Pulmonary artery endothelial cell (primary cell): ENCODE measurements at places on chromosomes 1 and 21. TPM values are rescaled to one million over a fixed set of nuclear protein-coding genes. Genes with fewer than 3 reads are reported as not detected.
A peak's percentile ranks its signal among the peaks of the same experiment; 100 is the strongest.

DNA sequence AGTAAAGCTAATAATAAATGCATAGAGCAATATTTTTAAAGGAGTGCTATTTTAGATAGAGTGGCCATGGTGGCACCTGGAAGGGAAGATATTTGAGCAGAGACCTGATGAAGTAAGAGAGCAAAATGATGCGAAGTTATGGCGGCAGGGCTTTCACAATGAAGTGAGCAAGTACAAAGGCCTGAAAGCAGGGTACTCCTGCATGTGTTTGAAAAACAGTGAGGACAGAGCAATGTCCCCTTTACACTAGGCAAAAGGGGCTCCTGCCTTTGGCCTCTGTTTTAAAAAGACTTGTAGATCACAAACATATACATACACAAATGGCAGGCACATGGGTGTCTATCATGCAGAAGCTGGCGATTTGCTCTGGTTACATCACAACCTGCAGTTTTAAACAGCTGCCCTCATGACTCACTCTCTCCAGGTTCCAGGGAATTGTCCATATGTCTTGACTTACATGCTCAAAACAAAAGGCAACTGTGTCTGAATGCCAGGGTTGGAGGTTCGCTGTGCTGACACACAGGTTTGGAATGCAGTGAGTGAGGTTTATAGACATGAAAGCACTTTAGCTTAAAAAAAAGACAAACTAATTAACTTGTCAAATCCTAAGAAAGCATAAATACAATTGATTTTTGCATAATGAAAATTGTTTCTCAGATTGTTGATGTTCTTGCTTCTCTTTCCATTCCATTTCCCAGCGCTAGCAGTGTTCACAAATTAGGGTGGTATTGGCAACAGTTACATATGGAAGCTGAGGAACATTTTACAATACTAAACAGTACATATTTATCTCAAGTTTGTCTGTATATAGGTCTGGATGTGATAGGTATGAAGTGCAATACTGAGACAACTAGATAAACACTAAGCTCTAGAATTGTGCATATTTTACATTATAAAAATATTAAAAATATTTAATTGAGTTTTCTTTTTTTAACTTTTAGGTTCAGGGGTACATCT is 313.9 kb downstream of the BARHL2 start:
- peak; percentile 95 for DNase-seq

GRCh38 chr1:18464665-18465050 is 16.1 kb upstream of the KLHDC7A start:
- no peak for DNase-seq

DNA sequence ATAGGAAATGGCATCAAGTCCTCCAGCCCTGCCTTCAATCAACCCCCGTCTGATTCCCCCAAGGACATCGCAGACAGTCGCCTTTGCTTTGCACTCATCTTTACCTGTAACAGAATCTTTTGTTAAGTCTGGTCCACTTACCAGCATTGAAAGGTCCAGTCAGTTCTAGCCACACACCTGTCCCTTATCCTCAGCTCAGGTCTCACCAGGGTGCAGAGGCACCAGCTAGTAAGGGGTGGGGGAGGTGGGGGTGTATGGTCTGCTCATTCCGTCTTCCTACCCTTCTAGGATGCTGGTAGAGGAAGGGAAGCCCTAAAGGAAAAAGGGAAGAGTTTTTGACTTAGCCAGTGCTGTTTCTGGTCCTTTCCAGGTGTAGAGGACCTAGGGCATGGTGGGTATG is 427.7 kb downstream of the MATN1 start:
- DNase-seq: no peak

FCRL4 gene
- total RNA-seq: not detected in 2 replicates

DNA sequence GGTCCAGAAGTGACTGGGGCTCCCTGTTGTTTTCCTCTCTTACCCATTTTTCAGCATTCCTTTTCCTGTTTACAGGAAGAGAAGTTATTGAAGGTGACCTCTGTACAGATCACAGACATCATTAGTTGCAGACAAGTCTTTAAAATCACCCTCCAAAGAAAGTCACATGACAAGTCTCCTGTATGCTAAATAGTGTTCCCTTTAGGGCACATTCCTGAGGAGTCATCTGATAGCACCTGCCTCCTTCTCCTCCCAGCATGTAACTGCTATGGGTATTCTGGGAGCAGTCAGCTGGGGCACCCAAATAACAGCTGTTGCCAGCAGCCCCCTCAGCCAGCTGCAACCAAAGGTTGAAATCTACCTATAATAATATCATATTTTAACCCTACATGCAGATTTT is 200.6 kb downstream of the PTGER3 start:
- no peak for DNase-seq

- no peak for DNase-seq
Measured at GRCh38 chr21:37273911-37274690, 7.0 kb upstream of the VPS26C start.

RXRG gene
- not detected in 2 replicates for total RNA-seq

- peak; percentile 60 for DNase-seq
Measured at GRCh38 chr1:11272832-11273594, at the start of gene UBIAD1. TSS of gene UBIAD1 (plus strand) at chr1:11273198. CDS start at chr1:11273532, 334 bp downstream.

DNA sequence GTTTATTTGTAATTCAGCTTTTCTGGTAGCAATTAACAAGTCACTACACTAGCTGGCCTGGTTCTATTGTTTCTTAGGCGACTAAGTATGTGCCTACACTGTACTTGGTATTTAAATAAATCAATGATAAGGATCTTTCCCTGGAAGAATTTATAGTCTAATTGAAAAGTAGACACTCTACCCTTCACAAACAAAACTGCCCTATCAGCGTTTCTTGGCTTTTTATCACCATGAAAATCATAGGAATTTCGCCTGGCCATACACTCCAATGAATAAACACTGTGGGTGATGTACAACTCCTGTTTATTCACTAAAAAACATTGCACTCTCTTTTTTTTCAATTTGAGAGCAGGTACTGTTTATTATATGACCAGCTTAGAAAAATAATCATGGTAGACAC is 702.9 kb upstream of the ADGRL2 start:
- no peak for DNase-seq

GRCh38 chr1:187655104-187655503 is 826.4 kb downstream of the PLA2G4A start:
- DNase-seq: peak; percentile 10

SLC1A7 gene
- total RNA-seq: not detected in 2 replicates

EIF4G3 gene
- total RNA-seq: 30.7 and 35.5 TPM in 2 replicates

- no peak for DNase-seq
Measured at GRCh38 chr1:162303004-162303344, 73.7 kb downstream of the SPATA46 start.

- no peak for DNase-seq
Measured at GRCh38 chr1:5111581-5111980, 457.2 kb downstream of the AJAP1 start.

GRCh38 chr1:107328087-107328486 is 187.2 kb downstream of the NTNG1 start:
- no peak for DNase-seq

DNA sequence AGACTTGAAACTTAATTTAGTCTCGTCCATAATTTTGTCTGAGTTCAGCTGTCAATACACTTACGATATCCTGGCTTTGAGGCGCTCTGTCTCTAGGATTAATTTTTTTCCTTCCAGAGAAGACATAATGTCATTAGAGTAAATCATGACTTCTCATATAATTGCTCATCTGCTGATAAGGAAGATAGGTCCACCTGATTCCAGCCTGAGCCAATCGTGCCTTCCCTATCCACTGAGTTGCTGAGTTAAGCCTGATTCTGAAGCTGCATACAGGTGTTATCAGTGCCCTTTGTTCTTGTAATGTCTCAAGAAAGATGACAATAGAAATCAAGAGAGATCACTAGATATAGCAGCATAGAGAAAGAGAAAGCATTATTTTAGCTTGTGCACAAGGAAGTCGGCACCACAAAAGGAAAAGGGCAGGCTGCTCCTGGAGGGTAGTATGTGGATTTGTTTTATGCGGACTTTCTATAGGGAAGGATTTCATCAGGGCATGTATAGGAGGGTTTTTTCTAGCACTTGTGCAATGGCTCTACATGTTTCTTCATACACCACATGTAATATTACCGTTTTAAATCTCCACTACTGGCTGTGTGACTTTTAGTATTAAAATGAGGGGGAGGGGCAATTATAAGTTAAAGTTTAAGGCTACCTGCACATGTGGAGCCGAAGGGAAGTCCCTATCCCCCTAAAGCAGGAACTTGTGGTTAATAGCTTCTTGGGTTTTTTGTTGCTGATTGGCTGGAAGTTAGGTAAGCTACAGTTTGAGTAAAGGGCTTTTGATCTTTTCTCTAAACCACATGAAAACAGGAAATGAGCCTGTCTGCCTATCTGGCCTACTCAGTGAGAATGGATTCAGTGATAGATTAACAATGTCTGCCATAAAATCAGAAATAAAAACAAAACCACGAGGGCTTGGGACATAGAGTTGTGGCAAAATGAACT is 133.4 kb downstream of the PLPPR5 start:
- no peak for DNase-seq

DNA sequence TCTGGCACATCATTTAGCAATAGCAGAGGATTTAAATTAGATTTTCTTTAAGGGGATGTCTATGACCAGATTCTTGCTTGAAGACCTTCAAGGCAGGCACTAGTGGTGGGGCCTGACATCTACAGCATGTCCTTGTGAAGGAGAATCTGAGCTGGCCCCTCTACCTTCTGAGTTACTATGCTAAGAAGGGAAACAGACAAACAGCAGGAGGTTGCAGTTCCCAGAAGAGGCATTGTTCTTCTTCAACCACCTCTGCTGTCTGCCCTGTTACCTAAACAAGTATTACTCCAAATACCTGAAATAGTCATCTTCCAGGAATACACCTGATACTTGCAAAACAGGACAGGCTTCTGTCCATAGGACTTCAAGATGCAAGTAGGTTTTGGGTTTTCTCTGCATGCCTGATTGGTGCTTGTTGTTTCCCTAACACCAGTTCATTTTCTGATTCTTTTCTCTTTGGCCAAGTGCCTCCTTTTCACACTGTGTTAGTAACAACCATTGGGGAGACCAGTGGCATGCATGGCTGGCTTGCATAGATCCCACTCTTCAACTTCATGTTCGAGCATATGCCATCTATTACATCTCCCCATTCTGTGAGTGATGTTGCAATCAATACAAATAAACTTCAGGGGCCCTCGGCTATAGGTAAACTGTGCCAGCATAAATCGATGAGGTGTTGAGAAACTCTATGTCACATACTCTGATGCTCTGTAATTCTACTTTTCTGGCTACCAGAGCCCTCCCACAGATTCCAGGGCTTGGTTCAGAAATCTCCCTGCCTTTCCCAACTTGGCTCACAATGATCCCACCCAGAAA is 93.0 kb upstream of the DUSP10 start:
- DNase-seq: no peak

PCAT6 gene
- total RNA-seq: 0.26 and 0.28 TPM in 2 replicates

- DNase-seq: no peak
Measured at GRCh38 chr1:193264313-193265065, 78.1 kb upstream of the B3GALT2 start.

DNA sequence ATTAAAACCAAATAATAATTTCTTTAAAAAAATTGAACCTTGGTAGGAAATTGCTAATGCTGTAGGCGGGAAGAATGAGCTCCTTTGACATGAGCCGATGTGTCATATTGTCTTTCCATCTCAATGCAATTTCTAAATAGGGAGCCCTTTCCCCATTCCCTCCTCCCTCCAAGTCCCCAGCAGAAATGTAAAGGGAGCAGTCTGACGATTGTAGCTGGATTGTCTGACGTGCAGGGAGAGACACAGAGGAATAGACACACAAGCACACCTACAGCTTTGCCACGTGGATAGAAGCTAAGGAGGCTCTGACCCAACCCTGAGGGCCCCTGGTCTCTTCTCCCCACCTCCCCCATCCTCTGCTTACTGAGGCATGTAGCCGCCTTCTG is 3.6 kb upstream of the SYT6 start:
- DNase-seq: no peak

PLEKHM2 gene
- total RNA-seq: 49.8 and 57.6 TPM in 2 replicates

- DNase-seq: no peak
Measured at GRCh38 chr21:34668803-34669148, at the start of gene CLIC6. TSS of gene CLIC6 (plus strand) at chr21:34668994. CDS start at chr21:34669389, 395 bp downstream.

DNA sequence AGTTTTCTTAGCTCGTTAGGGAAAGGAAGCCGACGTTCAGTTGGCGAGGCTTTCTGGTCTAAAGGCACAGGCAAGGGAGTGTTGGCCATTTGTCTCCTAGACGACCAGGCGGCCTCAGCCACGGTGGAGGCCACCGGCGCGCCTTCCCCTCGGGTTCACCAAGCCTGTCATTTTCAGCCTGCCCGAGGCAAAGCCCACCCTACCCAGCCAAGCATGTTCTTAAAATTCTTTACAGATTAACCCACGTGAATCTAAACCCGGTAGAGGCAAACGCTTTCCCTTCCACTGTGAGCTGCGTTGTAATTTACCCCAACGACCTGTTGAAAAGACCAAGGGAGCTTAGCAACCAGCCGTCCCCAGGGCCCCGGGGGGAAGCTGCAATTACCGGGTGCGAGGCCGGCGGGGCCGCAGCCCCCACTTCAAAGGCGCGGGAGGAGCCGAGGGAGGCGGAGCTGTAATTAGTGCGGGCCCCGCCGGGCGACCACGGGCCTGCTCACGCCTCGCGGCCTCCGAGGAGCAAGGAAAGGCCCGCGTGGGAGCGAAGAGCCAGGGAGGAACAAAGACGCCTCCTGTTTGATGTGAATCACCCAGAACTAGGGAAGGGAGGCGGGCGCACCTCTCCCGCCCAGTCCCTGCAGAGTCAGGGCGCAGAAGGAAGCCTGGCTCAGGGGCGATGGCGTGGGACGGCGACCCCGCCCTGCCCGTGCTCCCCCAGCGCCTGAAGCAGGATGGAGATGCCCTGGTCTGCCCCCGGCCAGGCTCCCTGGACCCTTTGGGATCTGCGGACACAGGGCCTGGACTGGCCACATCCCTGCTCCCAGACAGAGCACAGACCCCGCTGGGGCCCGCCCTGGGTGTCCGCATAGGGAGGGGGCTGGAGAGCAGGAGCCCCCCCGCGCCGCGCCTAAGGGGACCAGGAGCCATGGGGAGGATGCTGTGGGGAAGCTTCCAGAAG is 12.1 kb upstream of the TSPEAR start:
- no peak for DNase-seq

DNA sequence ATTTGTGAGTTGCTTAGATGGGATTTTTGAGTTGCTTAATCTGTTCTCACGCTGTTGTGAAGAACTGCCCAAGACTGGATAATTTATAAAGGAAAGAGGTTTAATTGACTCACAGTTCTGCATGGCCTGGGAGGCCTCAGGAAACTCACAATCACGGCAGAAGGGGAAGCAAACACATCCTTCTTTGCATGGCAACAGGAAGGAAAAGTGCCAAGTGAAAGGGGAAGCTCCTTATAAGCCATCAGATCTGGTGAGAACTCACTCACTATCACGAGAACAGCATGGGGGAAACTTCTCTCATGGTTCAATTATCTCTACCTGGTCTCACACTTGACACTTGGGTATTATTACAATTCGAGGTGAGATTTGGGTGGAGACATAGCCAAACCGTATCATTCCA is 10.3 kb downstream of the CLIC6 start:
- DNase-seq: no peak

SMPDL3B gene
- total RNA-seq: 0.26 and 0.39 TPM in 2 replicates

ARHGEF19 gene
- 4.0 TPM in 2 replicates for total RNA-seq

DNA sequence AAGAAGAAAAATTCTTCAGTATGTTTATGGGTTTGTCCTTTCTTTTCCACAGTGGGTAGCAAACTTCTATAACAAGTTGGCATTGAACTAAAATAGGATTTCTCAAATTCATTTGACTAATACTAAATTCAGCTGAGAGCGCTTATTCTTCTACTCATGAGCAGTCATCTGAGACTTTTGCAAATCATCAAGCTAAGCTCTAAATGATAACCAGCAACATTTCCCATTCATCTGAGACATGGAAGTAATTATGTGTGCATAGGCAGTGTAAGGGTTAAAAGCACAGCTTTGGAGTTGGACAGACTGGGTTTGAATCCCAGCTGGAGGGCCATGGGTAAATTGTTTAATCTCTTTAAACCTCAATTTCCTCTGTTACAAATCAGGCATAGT is 18.3 kb upstream of the CNR2 start:
- no peak for DNase-seq

- DNase-seq: no peak
Measured at GRCh38 chr1:156499842-156500542, 583 bp downstream of the MEF2D start.

HTR6 gene
- total RNA-seq: not detected in 2 replicates
